Hematopoietic multipotent progenitor cell treated with erythropoietin and hydrocortisone succinate and interleukin-3 and kit ligand, for 4 days (in vitro differentiated cells): ENCODE measurements at places on chromosomes 7 and 10.

- no peak for DNase-seq
Measured at GRCh38 chr7:388023-388960, 98.3 kb downstream of the FOXL3 start.

DNA sequence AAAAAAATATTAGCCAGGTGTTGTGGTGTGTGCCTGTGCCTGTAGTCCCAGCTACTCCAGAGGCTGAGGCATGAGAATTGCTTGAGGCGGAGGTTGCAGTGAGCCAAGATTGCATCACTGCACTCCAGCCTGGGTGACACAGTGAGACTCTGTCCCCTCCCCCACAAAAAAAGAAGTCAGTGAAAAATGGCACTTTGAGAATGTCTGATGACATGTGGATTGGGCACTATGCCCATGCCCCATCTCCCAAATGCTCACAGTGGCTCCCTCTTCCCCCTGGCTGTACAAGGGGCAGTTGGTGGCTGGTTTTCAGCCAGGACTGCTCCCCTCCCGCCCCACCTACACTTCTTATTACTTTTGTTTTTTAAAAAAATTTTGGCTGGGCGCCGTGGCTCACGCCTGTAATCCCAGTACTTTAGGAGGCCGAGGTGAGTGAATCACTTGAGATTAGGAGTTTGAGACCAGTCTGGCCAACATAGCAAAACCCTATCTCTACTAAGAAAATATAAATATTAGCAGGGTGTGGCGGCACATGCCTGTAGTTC, 26.1 kb downstream of the IL15RA start:
- peak; percentile 63 for DNase-seq

- DNase-seq, result no peak
Measured at GRCh38 chr10:50648089-50648934, 24.6 kb upstream of the SGMS1 start.

DNA sequence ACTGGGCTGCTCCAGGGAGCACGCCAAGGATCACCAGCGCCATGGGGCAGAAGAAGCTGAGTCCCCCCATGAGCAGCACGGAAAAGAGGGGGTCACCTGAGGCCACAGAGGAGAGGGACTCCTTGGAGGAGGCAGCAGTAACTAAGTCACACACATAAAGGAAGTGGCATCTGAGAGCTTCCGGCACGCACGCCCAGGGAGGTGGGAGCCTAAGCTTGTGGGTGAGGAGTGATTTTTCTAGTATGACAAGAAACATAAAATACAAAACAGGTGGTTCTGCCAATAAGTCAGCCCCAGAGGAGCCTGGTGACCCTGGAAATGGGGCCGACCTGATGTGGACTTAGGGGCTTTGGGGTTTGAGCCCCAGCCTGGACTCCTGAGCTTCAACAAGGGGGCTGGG, 60.8 kb downstream of the CARD11 start:
- DNase-seq, result peak; percentile 56

GRCh38 chr10:111875725-111876124, 307.8 kb downstream of the GPAM start:
- no peak for DNase-seq
